ENCODE measurements at places on chromosomes 1 and 21.

DNA sequence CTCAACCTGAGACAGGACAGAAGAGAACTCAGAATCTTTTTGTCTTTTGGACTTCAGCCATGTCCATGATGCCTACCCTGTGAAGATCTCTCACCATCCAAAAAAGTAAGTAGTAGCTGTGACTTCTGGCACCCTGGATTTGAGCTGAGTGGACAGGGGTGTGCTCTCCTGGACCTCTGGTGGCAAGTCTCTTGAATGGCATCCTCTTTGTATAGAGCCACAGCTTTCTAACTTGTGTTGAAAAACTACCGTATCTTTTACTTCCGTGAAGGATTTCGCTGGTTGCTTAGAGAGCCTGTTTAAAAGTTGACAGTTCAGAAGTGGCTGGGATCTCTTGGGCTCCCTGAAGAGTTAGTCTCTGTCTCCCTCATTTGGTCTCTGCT, 1.8 kb downstream of the MFN2 start:
- no peak for DNase-seq

GRCh38 chr1:232450615-232451014, 179.3 kb downstream of the SIPA1L2 start:
- DNase-seq: no peak

DNA sequence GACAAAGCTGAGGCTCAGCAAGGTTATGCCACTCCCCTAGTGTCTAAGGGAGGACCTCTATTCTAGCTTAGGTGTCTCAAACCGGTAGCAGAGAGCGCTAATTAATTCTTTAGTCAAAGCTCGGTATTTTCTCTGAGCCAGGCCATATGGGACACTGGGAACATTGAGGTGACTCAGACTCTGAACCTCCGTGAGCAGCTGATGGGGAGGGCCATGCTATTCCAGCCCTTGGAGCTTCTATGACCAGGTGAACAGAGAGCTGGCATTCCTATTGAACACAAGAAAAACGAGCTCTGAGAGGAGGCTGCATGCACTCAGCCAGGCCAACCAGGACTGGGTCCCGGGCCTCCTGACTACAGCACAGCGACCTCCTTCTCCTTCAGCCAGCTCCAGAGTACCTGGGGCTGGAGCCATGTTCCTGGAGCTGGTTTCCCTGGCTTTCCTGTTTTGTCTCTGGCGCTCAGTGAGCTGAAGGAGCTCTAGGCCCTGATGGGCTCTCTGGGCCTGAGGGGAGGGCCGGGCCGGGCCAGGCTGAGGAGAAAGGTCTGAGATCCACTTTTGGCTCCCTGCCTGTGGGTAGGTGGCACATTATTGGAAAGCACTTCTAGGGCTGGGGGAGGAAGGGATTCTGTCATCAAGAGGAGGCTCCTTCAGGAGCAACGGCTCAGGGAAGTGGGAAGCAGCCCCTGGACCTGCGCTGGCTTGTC, 37.0 kb downstream of the SLC9A1 start:
- peak; percentile 26 for DNase-seq

GRCh38 chr1:151898519-151898991, 10.8 kb downstream of the THEM4 start:
- DNase-seq: no peak

GRCh38 chr21:31257265-31257664, 86.8 kb downstream of the TIAM1 start:
- no peak for DNase-seq

DNA sequence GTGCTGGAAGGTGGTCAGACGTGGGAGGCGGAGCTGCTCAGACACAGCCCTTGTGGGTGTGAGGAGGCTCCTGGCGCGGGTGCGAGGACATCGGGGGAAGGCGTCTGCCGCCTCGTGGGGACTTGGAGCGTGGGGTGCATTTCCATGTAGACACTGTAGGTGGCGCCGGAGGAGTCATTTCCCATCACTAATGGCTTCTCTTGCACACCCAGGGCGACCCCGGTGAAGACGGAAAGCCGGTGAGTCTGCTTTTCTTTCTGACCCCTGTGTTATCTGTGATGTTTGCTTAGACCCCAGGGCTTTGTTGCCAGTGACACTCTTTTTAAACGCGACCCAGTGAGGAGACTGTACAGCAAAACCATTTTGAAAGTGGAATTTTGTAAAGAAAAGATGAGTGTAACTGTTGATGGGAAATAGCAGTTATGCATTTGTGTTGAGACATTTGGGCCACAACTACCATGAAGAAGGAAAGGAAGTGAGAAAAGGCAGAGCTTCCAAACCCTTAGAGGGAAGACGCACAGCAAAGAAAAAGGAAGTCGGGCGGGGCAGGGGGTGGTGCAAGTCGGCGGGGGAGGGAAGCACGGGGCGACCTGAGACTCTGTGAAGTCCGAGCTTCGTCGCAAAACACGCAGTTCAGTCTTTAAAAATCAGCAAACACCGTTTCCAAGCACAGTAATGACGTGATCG, 64.0 kb downstream of the SLC19A1 start:
- peak; percentile 64 for DNase-seq

GRCh38 chr21:33135925-33136324, 66.0 kb downstream of the OLIG1 start:
- no peak for DNase-seq

DNA sequence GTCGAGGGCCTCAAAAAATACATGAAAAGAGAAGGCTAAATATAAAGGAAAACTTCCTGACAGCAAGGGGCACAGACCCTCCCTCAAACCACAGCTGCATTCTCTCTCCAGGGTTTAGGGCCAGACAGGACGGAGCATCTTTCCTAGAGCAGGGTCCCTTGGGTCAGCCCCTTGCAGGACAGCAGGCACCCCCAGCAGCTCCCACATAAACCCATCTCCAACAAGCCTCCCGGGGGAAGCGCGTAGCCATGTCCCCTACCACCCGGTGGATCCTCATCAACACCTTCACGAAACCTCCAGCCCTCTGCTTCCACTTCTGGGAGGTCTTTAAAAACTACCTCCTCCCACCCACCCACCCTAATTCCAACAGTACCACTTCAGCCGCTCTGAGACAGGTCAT, 59.5 kb downstream of the CD46 start:
- no peak for DNase-seq

DNA sequence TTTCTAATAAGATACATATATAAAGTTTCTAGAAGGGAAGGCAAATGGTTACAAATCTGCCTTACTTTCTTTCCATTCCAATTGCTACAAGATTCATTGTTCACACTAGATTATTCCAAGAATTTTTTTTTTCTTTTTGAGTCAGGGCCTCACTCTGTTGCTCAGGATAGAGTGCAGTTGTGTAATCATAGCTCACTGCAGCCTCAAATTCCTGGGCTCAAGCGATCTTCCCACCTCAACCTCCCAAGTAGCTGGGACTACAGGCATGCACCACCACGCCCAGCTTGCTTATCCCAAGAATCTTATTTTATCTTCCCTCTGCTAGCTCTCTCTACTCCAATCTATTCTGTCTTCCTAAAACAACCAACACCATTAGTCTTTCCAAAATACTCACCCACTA, 81.8 kb downstream of the KIAA0319L start:
- no peak for DNase-seq

- no peak for DNase-seq
Observed at GRCh38 chr1:28451011-28451410, 54.8 kb upstream of the RCC1 start.

GRCh38 chr1:240255922-240256321, 164.2 kb downstream of the FMN2 start:
- no peak for DNase-seq

- peak; percentile 17 for DNase-seq
Observed at GRCh38 chr1:147669469-147670318, 630 bp downstream of the ACP6 start.

DNA sequence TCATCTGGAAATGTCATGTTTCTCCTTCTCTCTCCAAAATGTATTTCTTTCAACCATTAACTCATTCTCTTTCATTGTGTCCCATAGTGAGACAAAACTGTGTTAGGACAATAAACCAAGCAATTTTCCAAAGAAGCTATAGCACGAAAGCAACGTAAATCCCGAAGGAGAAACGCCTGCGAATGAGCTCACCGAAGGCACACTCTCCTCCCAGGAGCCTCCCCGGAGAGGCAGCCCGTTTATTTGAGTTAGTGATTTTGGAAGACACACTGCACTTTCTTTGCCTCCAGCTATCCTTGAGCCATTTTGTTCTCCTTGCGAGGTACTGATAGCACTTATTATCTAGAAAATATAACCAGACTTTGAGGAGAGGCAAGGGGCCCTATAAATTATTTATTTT, 41.2 kb downstream of the RSPH1 start:
- DNase-seq: no peak

DNA sequence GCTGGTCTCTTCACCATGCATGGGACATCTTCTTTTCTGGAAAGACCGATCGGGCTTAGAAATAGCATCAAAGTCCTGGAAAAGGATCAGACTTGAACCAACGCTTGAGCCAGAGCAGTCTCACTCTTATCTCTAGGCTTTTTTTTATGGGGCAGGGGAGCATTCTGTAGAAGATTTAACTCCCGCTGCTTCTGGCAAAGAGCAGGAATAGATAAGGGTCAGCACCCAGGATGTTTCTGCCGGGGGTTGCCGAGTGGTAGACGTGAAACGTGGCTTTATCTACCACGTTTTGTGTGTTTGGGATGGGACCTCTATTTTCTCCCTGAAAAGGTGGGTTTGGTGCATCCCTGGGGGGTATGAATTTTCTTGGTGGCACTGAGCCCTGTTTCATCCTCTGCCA, 18.8 kb downstream of the SPSB1 start:
- no peak for DNase-seq

DNA sequence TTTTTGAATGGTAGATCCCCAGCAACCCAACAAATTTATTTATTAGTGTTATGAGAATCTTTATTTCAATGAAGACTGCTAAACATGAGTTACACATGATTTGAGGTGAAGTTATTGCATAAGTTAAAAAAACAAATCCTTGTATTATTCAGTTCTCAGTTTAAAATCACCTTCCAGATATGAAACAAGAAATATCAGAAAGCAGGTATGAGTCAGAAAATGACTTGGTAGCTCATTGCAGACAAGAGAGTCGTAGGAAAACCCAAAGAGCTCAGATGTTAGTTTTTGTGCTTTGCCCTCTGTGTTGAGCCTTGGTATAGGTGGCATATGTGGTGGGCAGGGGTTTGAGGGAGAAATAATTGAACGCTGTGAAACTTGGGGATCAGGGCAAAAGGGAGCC, 339.4 kb downstream of the BRINP3 start:
- DNase-seq: no peak

- no peak for DNase-seq
Observed at GRCh38 chr1:115506518-115506917, 135.3 kb upstream of the VANGL1 start.

DNA sequence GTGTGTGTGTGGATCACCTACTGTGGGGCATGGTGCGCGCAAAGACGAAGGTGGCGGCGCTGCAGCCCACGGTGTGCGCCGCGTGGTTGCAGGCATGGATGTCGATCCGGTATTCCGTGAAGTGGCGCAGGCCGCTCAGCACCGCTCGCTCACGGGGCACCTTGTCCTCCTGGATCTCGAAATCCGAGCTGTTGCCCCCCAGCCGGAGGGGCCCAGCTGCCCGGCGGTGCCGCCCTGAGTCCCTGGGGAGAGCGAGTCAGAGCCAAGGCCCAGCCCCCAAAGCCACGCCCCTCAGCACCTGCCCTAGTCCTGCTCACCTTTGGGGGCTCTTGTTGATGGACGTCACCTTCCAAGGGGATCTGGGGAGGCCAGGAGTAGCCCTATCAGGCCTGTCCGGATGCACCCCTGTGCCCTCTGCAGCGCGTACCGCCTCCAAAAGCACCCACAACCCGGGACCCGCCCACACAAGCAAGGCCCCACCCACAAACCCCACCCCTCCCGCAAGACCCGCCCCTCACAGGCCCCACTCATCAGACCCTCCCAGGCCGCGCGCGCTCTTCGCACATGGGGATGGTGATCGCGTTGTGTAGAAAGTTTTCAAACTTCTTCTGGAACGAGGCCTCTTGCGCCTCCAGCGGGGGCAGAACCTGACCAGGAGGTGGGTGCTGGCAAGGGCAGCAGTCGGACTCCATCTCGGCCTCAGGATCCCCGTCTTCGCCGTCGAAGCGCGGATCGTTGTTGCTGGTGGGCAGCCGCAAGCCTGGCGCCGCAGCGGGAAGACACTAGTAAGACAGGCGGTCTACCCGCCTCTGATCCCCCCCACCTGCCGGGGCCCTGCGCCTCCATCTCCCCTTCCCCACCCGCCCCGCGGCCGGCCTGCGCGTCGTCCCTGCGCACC, 13.6 kb downstream of the INSRR start:
- no peak for DNase-seq

DNA sequence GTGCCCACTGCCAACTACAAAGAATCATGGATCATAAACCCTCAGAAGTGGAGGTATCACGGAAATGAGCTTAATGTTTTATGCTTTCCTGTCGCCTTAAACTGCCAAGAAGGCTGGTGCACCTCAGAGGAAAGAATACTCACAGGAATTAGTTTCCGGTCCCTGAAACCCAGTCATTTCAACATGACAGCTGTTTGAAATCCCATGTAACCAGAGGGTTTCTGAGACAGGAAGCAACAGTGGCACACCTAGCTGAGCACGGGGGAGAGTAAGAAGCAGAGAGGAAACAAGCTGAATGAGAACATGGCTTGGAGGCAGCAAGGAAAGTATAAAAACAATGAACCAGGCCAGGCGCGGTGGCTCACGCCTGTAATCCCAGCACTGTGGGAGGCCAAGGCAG, 3.9 kb downstream of the JAK1 start:
- DNase-seq: no peak

GRCh38 chr1:34176830-34177603, at the start of gene C1orf94:
TSS of gene C1orf94 (plus strand) at chr1:34176907. CDS start at chr1:34177790, 883 bp downstream.
- DNase-seq: no peak

DNA sequence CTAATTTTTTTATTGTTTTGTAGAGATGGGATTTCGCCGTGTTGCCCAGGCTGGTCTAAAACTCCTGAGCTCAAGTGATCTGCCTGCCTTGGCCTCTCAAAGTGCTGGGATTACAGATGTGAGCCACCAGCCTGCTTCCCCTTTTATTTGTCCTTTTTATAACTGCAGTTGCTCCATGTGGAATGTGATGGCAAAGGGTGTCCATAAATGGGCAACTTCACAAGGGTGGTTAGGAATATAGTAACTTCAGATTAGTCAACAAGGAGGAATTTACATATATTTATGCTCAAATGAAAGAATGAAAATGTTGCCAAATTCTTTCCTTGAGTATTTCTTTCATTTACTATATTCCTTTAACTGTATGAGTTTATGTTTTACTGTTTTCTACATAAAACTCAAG, 182.9 kb downstream of the BACH1 start:
- no peak for DNase-seq

DNA sequence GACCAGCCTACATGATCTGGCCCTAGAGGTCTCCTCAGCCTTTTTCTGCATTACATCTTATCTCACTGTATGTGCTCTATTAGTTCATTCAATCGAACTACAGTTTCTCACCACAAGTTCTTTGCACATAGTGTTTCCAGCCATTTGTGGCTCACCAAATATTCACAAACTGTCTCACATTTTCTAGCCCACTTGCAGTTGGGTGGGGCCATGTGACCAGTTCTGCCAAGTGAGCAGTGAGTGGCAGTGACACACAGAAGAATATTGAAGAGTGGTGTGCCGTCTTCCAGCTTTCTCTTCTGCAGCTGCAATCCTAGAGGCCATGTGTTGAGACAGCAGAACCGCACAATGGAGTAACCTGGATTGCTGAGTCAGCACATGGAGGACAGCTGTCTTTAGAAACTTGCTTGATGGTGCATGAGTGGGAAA, 103.2 kb upstream of the ZNF644 start:
- no peak for DNase-seq
